NCI-H1694 (cell line): ENCODE measurements at places on chromosomes 3 and 15.

DNA sequence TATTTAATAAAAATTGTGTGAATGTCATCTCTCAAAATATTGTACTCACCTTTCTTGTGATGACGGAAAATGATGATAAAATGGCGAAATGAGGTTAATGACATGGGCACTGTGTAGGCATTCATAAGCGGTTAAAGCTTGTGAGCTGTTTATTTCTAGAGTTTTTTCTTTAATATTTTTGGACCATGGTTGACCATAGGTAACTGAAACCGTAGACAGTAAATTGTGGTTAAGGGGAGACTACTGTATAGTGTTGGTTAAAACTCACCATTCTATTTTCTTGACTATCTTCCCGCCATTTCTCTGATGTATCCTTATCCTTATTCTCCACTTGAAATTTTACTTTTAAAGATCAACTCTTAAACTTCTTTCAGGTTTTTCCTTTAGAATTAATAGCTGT lies 14.5 kb downstream of the RNF111 start:
- DNase-seq = no peak

- no peak for DNase-seq
These were observed 3.3 kb upstream of the XCR1 start for GRCh38 chr3:46030626-46031025.

DNA sequence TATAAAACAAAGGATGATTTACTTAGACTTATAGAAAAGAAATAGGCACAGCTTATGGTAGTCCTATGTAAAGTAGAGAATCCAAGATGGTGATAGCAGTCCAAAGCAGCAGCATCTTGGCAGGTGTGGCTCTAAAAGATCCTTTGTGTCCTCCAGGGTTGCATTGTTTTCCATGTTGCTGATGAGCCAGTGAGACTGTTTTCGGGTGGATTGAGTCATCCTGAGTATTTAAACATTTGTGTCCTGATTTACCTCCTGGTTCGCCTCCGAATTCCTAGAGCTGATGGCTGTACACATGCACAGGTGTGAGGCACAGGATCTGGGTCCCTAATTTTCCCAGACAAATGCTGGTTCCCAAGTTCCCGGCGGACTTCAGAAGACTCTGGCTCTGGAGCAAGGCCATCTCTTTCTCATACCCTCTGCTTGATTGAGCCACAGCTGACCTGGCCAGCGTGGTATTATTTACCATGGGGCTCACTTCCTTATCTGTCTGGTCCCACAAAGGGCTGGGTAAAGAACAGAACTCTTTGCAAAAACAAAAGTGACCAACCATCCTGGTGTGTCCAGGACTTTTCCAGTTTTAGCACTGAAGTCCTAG lies 51.0 kb downstream of the ARNT2 start:
- no peak for DNase-seq

- DNase-seq = no peak
These were observed 62.8 kb downstream of the ABCC5 start for GRCh38 chr3:183954875-183955274.

GRCh38 chr3:40829876-40830275 lies 305.1 kb downstream of the ZNF621 start:
- no peak for DNase-seq

- no peak for DNase-seq
These were observed 353.7 kb downstream of the CNTN6 start for GRCh38 chr3:1446531-1446930.
